CD4-positive, alpha-beta T cell treated with Interleukin-1 beta for 1 hour (primary cell): ENCODE measurements at places on chromosomes 4 and X.

- no peak for DNase-seq
Observed at GRCh38 chr4:151532001-151532708, 123.2 kb downstream of the FHIP1A start.

DNA sequence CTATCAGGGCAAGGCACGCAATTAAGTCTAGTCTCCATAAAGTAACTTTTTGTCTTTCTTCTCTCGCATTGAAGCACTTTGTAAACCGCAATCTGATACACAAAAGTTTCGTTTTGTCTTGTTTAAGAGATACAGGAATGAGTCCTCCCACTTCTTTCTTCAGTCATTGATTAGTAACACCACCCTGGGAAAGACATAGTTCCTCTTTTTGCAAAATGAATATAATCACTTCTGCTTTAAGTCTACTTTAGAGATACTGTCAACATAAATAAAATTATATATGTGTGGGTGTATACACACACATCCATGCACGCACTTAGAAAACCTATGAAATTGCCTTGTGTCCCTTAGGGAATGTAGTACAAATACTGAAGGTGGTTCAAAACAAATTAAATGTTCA, 11.7 kb downstream of the COQ2 start:
- no peak for DNase-seq

DNA sequence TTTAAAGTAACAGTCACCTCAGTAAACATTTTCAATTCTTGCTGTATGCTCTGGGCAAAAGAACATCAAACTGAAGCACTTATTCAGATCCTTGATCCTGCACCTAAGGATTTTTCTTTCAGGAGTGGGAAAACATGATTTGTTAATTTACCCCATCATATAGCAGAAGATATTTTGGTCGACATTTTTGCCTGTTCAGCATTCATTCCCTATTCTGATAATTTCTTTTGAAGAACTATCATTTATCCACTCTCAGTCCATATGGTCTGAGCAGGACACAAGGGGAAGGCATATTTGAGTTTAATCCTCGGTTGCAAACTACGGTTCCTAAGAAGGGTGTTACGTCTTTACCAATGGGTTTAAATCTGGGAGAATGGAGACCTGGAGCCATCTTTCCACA, 1.2 kb upstream of the CLOCK start:
- DNase-seq = no peak

DNA sequence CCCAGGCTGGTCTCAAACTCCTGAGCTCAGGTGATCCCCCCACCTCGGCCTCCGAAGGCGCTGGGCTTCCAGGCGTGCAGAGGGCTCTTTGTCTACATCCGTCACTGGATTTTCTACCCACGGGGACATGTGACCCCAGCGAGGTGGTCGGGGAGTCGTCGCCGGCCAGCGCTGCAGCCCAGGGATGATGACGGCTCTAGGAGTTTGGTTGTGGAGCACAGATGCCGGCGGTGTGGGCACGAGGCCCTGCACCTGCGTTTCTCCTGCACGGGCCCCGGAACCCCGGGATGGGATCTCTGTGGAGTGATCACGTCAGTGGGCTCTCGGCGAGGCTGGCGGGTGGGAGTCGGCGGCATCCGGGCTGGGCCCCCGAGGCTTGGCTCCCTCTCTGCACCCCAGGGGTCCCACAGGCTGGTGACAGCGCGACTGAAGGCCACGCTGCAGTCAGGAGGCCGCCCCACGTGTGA, 9.1 kb upstream of the GTPBP6 start:
- no peak for DNase-seq

GRCh38 chr4:74884266-74884665, 48.6 kb upstream of the PARM1 start:
- DNase-seq = no peak

DNA sequence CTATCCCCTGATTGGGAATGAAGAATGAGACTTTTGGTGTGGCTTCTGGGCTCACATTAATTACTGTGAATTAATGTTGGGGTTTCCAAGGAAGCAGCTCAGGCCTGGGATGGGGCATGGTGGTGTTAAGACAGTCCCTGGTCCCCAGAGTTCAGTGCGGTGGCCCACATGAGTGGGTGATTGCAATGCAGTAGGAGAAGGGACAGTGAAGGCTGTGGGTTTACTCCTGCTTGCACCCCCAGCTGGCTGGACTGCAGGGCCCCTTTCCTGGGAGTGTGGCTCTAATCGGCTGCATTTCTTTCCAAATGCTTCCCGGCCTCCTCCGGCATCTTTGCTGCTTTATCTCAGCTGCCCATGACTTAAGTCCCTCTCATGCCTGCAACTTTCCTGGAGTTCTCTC, 28.2 kb upstream of the GPR78 start:
- no peak for DNase-seq

DNA sequence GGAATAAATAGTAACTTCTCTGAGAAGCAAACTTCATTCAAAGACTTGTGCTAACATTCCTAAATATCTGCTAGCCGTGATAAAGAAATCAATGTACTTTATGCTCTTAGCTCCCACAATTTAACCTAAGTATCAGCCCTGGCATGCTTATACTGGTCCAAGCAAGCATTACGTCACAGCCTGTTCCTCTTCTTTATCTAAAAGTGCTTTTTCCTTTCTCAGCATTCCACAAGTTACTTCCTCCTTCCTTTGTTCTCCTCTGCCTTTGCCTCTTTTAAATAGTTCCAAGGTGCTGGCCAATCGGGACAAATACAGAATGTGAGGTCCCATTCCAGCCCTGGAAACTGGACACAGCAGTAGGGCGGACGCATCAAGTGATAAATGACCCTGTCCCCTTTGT, 249.6 kb downstream of the DHRSX start:
- no peak for DNase-seq

DNA sequence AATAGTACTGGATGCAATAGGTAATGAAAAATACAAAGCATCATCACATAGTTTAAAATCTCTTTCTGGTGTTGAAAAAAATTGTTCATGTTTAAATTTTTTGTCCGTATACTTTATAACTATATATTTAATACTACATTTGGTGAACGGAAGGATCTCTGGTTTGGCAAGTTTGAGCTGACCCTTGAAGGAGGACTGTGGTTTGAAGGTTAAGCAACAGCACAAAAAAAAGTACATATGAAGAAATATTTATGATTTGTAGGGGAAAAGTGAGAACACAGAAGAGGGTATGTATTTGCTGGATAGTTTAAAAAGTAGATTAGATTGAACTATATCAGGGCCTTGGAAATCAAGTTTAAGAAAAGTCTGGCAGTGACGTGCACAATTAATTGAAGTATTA, 13.3 kb downstream of the SRP72 start:
- DNase-seq = no peak

- no peak for DNase-seq
Observed at GRCh38 chr4:172232966-172233365, 419.8 kb downstream of the GALNTL6 start.

- DNase-seq = peak; percentile 8
Observed at GRCh38 chrX:49209434-49210251, 9.7 kb upstream of the SYP start.

DNA sequence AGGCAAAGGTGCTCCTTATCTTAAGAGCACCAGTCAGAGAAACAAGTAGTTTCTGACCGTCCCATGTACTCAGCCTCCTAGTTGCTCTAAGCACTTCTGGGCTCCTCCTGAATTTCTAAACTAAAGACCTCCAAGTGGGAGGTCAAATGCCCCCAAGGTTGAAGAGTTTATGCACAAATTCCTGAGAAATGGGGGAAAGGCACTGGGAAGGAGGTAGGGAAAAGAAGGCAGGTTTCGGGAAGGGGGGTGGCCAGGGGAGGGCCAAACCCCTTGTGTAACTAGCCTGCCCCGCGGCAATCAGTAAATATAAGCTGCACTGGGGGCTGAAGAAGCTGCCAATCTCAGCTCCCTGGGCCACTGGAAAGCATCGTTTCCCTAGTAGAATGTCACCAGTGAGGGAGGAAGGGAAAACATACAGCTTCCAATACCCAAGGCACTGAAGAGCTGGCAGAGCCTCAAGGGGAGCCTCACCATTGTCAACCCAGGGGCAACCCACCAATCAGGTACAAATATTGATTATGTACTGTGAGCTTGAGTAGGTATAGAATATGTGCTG, 3.4 kb downstream of the FOXO4 start:
- no peak for DNase-seq

DNA sequence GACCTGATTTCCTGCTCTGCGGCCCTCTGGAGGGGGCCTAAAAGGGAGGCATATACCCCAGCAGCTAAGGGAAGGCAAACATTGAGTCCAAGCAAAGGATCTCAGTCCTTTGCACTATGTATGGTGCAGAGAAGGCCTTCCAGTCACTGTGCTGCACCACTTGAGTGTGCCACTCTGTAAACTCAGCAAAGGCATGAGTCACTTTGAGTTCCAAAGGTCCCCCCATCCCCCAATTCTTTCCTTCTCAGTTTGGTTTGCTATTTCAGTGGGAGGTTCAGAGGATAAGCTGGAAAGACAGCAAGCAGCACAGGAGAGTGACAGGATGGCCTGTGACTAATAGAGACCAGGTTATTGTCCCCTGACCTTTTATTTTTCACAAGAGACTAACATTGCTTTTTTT, 131.3 kb downstream of the FHDC1 start:
- DNase-seq = no peak

DNA sequence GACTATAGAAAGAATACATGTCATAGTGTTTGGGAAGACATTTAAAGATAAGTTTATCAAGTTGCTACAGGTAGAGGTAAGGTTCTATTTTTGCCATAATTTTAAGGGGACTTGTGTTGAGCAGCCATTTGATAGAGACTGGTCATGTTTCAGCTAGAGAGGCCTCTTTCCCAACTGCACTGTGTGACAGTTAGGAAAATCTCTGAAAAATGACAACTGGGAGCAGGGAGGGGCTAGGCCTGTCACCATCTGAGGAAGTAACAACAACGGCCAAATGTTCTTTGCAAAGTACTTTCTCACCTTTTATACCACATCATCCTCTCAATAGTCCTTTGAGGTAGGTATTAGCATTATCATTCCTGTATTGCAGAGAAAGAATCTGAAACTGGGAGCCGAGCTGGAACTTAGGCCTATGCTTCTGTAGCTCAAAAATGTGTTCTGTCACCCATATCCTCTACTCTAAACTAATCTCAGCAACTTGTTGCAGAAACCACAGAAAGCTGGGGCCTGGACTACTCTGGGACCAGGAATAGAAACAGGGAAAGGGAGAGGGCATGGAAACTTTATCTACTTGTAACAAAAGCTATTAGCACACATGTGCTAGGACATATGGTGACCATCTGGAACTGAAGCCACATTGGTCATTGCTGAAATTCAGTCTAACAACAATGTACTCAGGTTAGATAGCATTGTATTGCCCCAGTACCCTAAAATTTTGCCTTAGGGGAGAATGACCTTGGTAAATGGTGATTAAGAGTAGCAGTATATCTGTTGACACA, 198.9 kb downstream of the MID1IP1 start:
- DNase-seq = no peak

GRCh38 chr4:16205298-16206164, 20.7 kb downstream of the TAPT1 start:
- peak; percentile 28 for DNase-seq

DNA sequence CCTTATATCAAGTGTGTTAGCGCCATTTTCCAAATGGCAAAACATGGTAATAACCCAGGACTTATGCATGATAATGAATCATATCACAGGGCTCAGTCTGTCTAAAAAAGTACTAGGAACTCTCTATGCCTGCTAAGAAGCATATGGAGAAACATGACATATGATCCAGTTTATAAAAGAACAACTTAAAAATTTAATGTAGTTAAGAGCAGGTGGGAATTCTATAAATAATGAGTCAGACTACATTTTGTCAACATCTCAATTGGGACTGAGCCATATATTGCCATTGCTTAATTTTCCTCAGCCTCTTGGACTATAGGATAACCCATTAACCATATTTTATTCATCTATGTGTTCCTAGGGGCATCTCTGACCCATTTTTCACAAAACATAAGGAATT, 360.4 kb upstream of the AGA start:
- DNase-seq = no peak

- DNase-seq = no peak
Observed at GRCh38 chr4:176319151-176319703, 539 bp upstream of the SPCS3 start.

GRCh38 chrX:44675362-44676024, 132.8 kb upstream of the FUNDC1 start:
- DNase-seq = no peak

GRCh38 chr4:187602339-187603092, 393.1 kb upstream of the ZFP42 start:
- no peak for DNase-seq

- no peak for DNase-seq
Observed at GRCh38 chr4:152325831-152326230, 210.1 kb downstream of the FBXW7 start.

DNA sequence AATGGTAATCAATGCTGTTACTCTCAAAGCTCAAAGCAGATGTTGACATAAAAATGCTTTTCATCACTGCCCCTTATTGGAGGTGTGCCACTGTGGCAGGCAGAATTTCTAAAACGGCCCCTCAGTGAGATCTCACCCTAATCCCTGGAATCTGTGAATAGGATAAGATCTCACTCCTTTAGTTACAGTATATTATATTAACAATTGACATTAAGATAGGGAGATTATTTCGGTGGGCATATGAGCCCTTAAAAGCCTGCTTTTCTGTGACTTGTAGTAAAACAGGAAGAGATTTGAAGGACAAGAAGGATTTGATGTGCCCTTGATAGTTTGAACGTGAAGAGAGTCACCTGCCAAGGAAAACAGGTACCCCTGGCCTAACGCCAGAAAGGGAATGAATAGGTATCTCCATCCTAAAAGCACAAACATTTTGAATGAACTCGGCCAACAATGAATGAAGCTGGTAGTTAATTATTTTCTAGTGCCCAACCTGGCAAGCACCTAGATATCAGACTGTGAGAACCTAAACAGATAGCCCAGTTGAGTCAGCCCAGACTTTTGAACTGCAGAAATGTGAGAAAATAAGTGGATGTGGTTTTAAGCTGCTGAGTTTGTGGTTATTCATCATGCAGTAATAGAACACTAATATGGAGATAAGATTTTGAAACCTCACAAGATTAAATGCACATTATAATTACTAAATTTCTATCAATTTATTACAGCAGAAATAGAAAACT, 881.6 kb downstream of the PCDH18 start:
- no peak for DNase-seq

GRCh38 chr4:125572601-125573000, 257.8 kb downstream of the FAT4 start:
- DNase-seq = no peak

- no peak for DNase-seq
Observed at GRCh38 chr4:2402048-2402842, 16.2 kb downstream of the ZFYVE28 start.

GRCh38 chrX:103783196-103783595, 6.6 kb downstream of the PLP1 start:
- DNase-seq = no peak

- no peak for DNase-seq
Observed at GRCh38 chr4:164856396-164856795, 20.6 kb upstream of the APELA start.
